ENCODE measurements at places on chromosomes 2 and 18. TPM values are rescaled to one million over a fixed set of nuclear protein-coding genes. Genes with fewer than 3 reads are reported as not detected.

DNA sequence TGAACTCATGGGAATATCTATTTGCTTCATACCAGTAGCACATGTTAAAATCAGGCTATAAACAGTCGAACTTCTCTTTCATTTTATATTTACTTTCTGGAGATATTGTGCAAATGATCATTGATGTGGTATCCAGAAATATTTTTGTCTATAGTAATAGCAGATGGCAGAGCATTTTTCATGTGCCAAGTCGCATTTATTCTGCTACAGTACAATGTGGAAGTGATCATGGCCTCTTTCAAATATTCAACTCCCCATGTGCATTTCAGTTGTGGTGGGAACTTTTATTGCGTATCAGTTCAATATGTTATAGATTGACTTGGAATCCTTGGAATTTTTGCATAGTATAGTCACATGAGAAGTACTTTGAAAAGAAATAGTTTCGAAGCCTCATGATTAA, 57.4 kb downstream of the RHBDD1 start:
- DNase-seq, result no peak

Gene TTC31
- 11.2 TPM for total RNA-seq

GRCh38 chr2:102141011-102141943, 1.3 kb upstream of the IL1R1 start:
- no peak for DNase-seq

GRCh38 chr2:216606551-216607276, 26.5 kb upstream of the IGFBP2 start:
- no peak for DNase-seq

DNA sequence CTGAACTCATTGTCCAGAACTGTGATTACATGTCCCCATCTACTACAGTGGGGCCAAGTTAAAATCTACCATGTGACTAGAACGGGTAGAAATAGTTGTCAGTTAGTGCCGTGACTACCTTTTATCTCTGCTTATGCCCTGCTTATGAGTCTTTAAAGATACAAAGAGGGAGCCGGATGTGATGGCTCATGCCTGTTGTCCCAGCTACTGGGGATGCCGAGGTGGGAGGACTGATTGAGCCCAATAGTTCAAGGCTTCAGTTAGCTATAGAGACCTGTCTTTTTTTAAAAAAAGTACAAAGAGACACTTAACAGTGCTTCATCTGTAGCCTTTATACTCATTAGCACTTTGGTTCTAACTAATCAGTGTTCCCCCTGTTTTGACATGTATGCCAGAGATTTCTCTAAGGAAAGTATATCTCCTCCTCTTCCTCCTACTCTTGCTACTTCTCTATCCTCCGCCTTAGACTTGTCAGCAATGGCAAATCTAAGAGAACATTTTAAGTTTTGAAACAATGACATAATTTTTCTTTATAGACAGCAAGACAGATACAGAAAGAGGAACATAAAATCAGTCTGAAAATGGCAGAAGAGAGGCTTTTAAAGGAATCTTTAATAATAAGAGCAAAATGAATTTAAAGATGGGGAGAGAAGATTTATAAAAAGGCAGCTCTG, 45.0 kb downstream of the NBEAL1 start:
- no peak for DNase-seq

DNA sequence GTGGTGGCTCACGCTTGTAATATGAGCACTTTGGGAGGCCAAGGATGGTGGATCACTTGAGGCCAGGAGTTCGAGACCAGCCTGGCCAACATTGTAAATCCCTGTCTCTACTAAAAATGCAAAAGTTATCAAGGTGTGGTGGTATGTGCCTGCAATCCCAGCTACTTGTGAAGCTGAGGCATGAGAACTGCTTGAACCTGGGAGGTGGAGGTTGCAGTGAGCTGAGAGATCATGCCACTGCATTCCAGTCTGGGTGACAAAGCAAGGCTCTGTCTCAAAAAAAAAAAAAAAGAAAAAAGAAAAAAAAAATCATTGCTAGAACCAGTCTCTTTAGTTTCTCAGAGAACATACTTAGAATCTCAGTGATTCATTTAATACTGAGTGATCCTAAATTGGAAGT, 217.1 kb downstream of the DYM start:
- DNase-seq, result no peak

DNA sequence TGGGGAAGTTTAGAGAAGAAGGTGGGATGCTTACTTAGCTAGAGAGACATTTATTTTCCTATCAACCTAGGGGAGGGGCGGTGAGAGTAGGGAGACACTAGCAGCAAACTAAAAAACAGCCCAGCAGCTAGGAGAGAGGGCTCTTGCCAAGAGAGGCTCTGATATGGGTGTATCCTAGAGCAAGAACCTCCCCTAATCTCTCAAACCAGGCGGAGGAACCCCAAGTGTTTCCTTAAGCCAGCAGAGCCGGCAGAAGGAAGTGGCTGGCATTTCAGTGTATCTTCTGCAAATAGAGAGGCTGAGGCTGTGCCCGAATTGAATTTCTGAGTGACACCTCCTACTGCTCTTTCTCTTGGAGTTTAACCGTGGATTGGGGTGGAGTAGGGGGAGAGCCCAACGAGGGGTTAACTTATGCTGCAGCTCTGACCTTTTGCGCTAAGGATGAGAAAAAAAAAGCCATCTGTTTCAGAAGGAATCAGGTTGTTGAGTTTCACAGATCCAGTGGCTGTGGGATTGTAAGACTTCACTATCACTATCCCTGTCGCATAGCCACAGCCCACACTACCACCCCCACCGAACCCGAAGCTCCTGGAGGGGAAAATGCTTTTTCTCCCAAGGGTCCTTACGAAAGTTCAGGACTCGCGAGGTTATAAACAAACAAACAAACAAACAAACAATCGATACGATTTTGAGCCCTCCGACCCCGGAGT, 1.4 kb downstream of the ST8SIA5 start:
- no peak for DNase-seq

- no peak for DNase-seq
Observed at GRCh38 chr18:49008716-49009115, 58.0 kb upstream of the SMAD7 start.

GRCh38 chr2:207458582-207458981, 71.2 kb upstream of the CREB1 start:
- no peak for DNase-seq

Gene RBKS
- 3.9 TPM for total RNA-seq

Gene ANKRD30B
- not detected for total RNA-seq

Gene ELOA2
- total RNA-seq, result not detected

DNA sequence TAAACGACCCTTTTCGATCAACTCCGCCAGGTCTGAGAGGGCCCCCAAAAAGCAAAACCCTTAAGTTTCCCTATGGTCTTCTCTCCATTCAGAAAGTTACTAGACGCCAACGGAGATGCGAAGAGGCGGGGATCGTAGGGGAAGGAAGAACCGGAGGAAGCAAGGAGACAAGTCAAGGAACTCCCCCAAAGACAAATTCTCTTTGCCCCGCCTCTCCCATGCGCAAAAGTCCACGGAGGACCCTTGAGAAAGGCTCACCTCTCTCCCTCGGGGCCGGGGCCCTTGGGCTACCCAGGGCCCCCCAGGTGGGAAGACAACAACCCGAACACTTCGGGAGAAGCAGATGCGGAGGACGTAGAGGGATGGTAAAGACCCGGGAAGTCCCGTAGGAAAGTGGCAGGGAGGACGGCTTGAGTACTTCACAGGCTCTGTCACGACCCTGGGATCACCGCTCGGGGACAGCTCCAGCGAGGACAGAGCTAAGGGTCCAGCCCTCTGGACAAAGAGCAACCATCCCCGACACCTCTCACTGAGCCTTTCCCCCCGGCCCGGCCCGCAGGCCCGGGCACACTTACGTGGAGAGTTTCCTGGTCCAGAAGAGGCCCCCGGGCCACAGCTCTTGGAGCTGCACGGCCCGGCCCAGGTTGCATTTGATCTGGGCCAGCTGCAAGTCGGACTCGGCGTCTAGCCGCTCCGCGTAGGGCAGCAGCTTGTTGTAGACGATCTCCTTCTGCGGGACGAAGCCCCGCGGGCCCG, 647 bp downstream of the PSME4 start:
- no peak for DNase-seq

Gene ODC1
- total RNA-seq, result 58.0 TPM

DNA sequence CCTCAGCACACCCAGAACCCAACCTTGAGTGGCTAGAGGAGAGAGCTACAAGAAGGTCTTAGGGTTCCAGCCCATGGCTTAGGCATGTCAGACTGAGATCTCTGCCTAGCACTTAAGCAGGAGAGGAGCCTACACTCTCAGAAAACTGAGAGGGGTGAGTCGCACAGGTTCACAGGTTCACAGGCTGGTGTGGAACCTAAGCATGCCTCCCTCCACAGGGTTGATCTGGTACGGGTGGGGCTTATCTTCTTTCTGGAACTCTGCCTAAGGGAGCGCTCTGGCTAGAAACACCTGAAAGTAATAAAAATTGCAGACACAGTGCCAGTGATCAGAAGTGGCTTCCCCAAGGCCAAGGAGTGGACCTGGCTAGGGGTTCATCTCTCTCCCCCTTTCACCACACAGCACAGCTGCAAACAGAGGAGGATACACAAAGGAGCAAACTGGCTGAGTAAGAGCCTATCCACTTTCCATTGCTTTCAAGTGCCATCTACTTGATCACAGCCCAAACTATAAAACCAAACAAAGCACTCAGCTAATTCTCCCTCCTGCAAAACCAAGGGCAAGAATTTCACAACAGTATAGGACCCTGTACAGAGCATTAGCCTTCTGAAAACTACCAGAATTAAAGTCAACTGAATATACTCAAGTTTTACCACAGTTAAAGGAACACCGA, 481.9 kb upstream of the SETBP1 start:
- DNase-seq, result no peak

DNA sequence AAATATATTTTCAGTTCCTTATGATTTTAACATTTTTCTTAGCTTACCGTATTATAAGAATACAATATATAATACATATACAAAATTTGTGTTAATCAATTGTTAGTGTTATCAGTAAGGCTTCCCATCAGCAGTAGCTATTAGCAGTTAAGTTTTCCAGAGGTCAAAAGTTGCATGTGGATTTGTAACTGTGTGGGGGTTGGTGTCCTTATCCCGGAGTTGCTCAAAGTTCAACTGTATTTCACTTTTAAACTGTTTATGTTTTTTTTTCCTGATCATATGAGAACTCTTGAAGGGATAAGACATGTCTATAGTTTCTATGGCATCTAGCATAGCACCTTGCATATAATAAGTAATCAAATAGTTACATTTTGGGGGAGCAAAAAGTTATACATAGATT, 11.9 kb upstream of the MFSD6 start:
- no peak for DNase-seq

- no peak for DNase-seq
Observed at GRCh38 chr2:179332903-179333302, 68.3 kb upstream of the SESTD1 start.

Gene SPP2
- total RNA-seq, result not detected

Gene POU3F3
- 0.11 TPM for total RNA-seq

DNA sequence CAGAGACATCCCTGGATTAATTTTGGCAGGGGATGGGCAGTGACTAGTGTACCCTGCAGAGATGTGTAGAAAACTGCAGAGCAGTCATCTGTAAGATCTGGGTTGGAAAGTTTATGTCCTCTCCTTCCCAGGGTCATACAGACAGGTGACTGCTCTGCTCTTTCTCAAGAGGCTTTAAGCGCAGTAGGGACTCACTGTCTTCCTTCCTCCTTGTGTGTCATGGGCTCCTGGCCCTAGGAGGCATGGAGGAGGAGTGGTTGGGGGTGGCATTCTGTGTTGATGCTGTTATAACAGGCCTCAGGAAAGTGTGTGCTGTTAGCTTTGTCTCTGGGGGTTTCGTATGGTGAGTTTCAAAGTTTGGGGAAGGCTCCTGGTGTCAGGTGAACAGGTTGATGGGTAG, 130.5 kb upstream of the MGAT5 start:
- no peak for DNase-seq
